ENCODE measurements at places on chromosomes 5 and 9. TPM values are rescaled to one million over a fixed set of nuclear protein-coding genes. Genes with fewer than 3 reads are reported as not detected.

DNA sequence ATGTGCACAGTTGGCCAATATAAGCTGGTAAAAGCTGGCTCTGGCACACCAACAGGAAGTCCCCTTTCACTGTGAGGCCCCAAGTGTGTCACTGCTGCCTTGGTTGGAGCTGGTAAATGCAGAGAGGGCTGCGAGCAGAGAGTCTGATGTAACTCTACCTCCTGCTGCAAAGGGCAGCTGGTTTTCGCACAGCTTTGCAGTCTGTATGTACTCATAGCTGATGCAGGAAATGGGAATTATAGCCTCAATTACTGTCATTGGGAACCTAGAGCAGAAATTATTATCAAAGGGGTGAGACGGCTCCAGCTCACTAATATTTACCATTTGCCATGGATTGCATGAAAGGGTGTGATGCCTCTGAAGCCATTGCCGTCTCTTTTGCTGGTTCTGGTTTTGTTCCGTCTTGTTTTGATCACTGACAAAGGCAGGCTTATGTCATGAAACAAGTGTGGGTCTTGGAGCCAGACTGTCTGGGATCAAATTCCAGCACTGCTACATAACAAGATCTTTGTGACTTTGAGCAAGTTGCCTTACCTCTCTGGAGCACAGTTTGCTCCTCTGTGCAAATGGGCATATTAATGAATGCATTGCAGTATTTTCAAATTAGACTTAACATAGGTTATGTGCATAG lies 124.3 kb upstream of the SLC25A48 start:
- no peaks in the 10 kb centered on the region for H3K4me1 ChIP-seq
- DNase-seq: no peak
- H3K4me3 ChIP-seq: no peak overlapping the region
- H3K27me3 ChIP-seq: no peaks in the 10 kb centered on the region
- H3K27ac ChIP-seq: no peak overlapping the region
- no peaks in the 10 kb centered on the region for H3K36me3 ChIP-seq

GRCh38 chr9:83219154-83219923 lies 156.4 kb upstream of the RASEF start:
- H3K27ac ChIP-seq: no peak overlapping the region
- H3K27me3 ChIP-seq: no peaks in the 10 kb centered on the region
- peak overlapping the region; percentile 60 for H3K4me3 ChIP-seq
- H3K36me3 ChIP-seq: no peaks in the 10 kb centered on the region
- DNase-seq: peak; percentile 62

DNA sequence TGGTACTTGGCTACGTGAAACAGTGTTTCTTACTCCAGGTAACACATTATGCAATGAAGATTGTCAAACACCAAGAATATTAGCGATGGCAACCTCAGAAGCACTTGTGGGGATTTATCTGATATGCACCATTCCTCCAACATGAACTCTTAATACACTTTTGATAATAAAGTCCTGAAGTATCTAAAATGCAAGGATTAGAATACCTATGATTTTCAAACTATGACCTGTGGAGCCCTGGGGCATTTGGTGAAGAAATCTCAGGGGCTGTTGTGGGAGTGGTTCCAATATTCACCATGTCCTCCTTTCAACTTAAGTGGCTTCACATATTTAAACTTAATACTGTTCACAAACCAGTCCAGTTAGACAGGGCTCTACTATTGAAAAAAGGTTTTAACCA lies 214.6 kb upstream of the POU5F2 start:
- H3K27ac ChIP-seq: no peak overlapping the region
- no peaks in the 10 kb centered on the region for H3K36me3 ChIP-seq
- no peaks in the 10 kb centered on the region for H3K4me1 ChIP-seq

CMYA5 gene
- total RNA-seq: 15.7 TPM

IL13 gene
- not detected for total RNA-seq

- no peaks in the 10 kb centered on the region for H3K36me3 ChIP-seq
- no peak overlapping the region for H3K4me3 ChIP-seq
- no peak overlapping the region for H3K27ac ChIP-seq
- H3K4me1 ChIP-seq: no peaks in the 10 kb centered on the region
- H3K27me3 ChIP-seq: no peaks in the 10 kb centered on the region
Observed at GRCh38 chr9:136962163-136962562, 10.1 kb downstream of the LCN12 start.

SURF6 gene
- total RNA-seq: 25.5 TPM

Measured in Peyer's patch (tissue), 4 donors.